Cortex of kidney (tissue), 1 donor: ENCODE measurements at places on chromosomes 5 and 9.

- DNase-seq: no peak
These were observed 35.6 kb downstream of the TRIO start for GRCh38 chr5:14178671-14179211.

DNA sequence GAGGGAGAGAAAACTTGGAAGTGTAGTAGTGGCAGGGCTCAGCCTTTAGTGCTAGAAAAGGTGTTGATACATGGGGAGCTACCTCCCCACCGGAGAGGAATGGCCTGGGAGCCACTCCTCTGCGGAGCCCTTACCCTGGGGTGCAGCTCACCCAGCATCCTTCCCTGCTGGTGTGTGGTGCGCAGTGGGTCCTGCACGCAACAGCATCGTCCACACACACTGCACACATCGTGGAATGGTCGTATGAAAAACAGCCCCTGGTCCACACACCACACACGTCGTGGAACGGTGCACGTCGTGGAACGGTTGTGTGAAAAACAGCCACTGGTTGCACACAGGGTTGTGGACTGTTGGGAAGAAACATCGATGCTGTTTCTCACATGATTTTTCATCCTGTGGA is 16.1 kb upstream of the AHRR start:
- DNase-seq: no peak

- DNase-seq: no peak
These were observed 26.4 kb upstream of the ADAMTSL1 start for GRCh38 chr9:18447541-18447940.

- no peak for DNase-seq
These were observed 3.7 kb downstream of the SYK start for GRCh38 chr9:90805006-90805996.
